ENCODE measurements at places on chromosomes 3 and 15.

GRCh38 chr3:49930168-49930690 is 618 bp upstream of the MON1A start:
- no peak for DNase-seq

DNA sequence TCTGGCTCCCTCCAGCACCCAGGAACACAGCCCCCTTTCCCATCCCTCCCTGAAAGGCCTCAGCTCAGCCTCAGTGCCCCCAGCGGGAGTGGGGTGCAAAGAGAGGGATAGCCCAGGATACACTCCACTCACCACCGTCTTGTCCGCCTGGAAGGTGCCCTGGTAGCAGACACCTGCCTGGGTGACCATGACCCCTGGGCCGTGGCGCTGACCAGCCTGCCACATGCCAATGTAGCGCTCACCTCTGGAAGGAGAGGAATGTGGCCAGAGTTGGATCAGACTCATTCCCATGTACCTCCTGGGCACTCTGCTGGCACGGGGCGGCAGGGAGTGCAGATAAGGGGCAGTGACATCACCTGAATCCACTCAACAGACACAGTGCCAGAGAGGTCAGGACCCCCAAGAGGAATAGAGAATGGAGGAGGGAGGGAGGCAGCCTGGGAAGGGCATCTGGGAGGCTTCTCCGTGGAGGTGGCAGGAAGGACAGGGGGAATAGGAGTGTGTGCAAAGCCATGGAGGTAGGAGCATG is 13.1 kb downstream of the ALS2CL start:
- no peak for DNase-seq

DNA sequence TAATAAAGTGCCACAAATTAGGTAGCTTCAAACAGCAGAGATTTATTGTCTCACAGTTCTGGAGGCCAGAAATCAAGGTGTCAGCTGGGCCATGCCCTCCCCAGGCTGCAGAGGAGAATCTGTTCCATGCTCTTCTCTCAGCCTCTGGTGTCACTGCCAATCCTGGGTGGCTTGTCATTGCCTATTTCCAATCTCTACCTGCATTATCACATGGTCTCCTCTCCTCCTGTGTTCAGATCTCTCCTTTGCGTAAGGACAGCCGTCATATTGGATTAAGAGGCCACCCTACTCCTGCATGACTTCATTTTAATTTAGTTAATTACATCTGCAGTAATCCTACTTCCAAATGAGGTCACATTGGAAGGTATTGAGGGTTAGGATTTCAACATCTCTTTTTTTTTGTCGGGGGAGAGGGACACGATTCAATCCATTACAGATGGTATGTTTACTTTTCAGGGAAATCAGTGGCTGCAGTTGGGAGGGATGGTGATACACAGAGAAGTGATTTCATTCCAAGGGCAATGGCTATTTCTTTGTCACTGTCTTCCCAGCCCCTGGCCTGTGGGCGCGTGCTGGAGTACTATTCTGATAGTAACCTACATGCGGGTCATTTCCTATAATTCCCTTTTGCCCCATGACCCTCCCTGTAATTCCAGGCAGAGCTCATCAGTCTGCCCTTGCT is 169.4 kb downstream of the MINAR1 start:
- DNase-seq, result no peak

GRCh38 chr3:134815519-134815918 is 20.5 kb downstream of the EPHB1 start:
- DNase-seq, result no peak

- peak; percentile 34 for DNase-seq
Measured at GRCh38 chr3:166123576-166123975, 286.4 kb upstream of the BCHE start.

DNA sequence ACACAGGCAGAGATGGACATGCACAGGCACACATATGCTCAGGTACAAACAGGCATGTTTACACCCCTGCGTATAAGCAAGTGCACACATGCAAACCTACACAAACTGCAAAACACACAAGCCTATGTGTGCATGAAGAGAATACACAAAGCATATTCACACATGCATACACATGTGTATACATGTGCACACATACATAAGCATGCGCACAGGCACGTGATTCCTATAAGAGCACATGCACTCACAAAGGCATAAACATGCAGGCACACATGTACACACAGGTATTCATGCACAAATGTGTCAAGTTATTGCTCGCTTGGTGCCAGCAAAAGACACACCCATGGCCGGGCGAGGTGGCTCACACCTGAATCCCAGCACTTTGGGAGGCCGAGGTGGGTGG is 1.4 kb upstream of the GNAT1 start:
- no peak for DNase-seq

GRCh38 chr15:48020166-48020565 is 100.6 kb upstream of the SLC24A5 start:
- no peak for DNase-seq

GRCh38 chr15:55407498-55408011 is 604 bp downstream of the CCPG1 start:
- DNase-seq, result no peak

DNA sequence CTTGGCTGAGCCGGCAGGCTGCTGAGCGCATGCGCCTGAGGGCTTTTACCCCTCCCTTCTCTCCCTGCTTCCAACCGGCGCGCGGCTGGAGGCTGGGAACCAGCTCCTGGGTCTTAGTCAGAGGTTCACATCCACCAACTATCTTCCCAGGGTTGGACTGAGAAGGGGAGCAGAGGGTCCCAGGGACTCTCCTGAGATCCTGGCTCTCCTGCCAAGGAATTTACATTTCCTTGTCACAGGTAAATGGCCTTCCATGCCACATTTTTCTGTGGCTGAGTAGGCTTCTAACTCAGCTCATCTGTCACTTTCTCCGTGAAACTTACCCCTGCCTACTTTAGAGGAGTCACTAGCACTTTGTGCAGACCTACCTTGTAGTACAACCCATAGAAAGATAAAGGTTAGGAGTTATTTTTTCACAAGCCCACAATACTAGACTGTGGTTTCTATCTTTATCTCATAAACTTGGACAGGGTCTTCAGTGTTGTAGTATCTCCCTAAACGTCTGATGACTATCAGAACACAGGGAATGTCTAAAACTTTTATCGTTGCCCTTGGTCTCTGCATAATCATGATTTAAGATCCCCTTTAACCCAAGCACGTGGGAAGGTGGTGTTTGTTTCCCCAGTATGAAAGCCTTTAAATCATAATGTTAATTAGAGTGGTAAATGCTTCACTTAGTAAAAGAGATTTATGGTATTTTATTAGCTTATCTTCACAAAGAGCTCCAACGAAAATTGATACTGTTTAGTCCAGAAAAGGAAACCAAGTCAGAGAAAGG is 638 bp upstream of the TBC1D5 start:
- DNase-seq, result no peak

GRCh38 chr15:85044251-85044853 is 62.7 kb downstream of the PDE8A start:
- DNase-seq, result peak; percentile 50

DNA sequence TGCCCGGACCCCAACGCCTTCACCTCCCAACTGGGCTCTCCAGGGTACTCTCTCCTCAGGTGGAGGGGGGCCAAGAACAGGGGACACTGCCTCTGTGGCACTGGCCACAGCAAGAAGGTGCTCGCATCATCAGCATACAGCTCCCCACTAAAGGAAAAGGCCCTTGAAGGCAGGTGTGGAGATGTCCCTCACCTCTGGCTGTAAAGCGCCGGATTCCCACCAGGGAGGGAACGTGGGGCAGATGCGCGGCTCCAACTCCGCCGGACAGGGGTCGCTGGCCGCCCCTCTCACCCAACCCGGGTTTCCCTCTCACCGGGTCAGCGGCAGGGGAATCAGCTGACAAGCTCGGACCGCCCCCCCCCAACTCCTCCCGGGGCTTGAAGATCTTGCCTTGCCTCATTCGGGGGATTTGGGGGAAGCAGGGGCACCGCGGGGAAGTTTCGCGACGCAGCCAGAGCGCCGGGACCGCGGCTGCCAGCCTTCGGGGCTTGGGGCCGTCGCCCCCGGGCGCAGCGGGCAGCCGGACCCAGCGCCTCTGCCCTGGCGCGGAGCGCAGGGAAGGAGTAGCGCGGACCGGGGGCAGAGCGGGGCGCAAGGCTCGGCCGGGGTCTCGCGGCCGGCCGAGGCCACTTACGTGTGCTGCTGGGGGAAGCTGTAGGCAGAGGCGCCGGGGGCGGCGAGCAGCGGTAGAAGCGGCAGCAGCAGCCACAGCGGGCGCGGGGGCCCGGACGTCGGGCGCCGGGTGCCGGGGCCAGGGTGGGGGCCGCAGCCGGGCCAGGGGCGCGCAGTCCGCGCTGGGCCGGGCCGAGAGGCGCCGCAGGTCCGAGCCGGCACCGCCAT is 630 bp downstream of the CACNA2D2 start:
- DNase-seq, result no peak

DNA sequence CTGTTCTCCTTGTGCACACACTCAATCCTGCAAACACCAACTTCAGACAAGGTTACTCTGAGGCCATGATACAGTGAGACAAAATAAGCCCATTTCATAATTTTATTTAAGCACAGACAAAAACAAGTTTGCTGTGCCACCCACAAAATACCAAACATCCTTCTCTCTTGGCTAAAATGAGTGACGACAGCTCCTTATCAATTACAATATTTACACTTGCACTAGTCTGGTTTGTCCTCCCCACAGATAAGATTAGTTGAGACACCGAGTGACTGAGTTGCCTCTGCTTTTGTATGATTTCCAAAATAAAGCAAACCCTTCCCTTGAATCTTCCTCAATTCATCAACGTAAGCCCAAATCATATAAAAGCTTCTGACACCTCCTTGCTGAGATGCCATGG is 233.5 kb upstream of the ATP10A start:
- DNase-seq, result no peak

DNA sequence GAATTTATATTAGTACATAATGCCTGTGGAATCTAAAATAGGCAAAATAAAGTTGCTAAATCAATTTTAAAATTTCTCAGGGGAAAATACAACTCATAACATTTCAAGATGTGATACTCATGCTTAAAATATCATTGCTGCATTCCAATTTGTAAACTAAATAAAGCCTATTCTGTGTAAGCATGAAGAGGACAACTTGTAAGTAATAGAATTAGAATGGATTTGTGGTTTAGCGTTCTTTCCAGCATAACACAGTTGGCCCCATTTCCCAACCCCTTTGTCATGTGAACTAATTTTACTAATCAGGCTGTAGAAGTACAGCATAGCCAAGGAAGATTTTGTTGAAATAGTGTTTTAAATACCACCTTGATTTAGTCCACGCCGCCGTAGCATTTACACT is 437.2 kb downstream of the SI start:
- peak; percentile 17 for DNase-seq

- DNase-seq, result no peak
Measured at GRCh38 chr15:39885099-39885777, 34.8 kb downstream of the GPR176 start.

DNA sequence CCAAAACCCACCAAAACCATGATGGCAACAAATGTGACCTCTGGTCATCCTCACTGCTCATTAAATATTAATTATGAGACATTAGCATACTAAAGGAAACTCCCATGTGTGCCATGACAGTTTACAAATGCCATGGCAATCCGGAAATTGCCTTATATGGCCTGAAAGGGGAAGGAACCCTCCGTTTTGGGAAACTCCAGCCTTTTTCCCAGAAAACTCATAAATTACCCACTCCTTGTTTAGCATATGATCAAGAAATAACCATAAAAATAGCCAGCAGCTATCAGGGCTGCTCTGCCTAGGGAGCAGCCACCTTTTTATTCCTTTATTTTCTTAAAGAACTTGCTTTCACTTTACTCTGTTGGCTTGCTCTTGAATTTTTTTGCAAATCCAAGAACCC is 992.7 kb downstream of the NTRK3 start:
- DNase-seq, result peak; percentile 10

DNA sequence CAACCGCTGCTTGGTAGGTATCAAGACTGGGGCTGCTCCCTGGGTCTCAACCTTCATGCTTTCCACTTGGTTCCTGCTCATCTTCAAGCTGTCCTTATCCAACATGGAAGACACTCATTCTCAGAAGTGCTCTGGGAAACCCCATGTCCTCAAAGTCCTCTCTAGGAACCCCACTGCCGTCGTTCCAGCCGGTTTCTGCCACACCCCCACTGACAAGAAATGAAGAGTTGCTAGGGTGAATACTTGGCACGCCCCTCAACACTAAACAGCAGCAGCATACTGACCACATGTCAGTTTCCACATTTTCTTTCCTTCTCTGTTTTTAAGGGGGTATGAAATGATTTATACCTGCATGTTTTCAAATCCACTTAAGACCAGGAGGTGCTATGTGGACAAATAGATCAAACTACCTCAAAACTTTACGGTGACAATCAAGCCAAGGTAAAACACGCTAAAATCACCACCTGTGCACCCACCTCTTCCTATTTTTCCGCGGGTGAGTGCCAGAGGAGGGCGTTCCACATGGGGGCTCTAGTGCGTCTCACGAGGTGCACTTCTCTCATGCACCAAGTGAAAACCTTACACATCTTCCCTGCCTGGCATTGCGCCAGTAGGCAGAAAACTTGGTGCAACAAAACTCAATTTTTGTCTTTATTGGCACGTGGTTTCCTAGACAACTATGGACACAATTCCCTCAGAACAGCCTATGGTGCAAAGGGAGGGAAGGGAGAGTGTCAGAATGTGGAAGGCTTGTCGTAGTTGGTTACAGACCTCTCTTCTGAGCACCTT is 125.1 kb downstream of the TJP1 start:
- no peak for DNase-seq

DNA sequence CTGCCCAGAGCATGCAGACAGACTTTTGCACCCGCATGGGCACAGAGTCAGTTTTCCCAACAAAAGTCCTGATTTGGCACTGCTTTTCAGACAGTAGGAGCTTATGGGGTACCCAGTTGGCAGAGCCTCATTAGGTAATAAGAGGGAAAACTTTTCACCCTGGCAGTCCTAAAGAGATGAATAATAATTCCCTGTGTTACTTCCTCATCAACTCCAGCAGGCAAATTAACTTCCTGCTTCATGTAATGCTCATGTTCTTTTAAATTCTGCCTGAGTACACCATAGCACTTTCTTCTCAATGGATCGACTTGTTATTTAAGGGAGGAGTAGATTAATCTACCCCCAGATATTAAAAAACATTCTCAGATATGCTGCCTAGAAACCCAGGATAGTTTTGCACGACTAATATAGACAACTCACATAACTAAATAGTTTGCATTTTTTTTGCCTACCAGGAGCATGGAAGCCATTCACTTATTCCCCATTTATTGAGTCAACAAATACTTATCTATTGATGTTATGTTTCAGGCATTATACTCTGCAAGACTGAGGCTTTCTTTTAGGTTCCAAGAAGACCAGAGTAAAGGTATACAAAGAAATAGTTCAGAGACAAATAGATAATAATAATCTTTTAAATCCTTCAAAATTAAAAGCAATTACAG is 214.5 kb downstream of the KCNMB2 start:
- DNase-seq, result no peak

DNA sequence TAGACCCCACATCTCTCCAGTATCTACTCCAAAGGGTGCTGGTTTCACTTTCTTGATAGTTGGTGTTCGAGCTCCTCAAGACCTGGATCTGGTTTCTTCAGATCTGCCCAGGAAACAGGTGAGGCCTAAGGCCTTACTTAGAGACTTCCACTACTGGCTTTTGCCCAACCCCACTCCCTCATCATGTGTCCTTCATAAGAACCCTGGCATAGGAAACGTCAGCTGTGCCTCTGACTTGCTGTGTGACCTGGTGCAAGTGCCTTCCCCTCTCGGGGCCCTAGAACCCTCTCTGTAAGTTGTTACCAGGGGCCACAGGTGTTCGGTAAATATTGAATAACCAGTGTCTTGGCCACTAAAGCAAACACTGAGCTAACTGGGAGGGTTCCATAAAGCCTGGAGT is 3.9 kb downstream of the OXTR start:
- no peak for DNase-seq

GRCh38 chr3:116256843-116257485 is 188.3 kb downstream of the LSAMP start:
- peak; percentile 82 for DNase-seq

GRCh38 chr3:107825556-107825955 is 265.3 kb downstream of the CD47 start:
- DNase-seq, result no peak
